ENCODE measurements at places on chromosomes 12 and 14.

DNA sequence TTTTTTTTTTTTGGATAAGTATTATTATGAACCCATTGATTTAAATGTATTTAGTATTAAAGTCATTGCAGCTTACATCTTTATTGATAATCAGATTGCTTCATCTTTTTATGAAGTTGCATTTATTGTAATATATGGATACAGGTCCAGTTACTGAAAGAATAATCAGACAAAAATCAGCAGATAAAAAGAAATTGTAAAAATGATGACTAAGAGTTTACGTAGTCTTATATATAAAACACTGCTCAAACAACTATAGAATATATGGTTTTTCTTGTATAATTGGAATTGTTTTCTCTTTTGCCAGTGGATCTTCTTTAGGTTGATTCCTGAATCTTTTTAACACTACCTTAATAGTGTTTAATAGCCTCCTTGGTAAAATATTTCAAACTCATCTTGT lies 378.3 kb downstream of the DUSP6 start:
- H3K4me1 ChIP-seq: no peaks in the 10 kb centered on the region
- H3K4me3 ChIP-seq: no peak overlapping the region
- H3K27me3 ChIP-seq: no peaks in the 10 kb centered on the region
- H3K27ac ChIP-seq: no peak overlapping the region
- no peaks in the 10 kb centered on the region for H3K36me3 ChIP-seq

GRCh38 chr12:96237465-96238077 lies 43.4 kb downstream of the ELK3 start:
- H3K27ac ChIP-seq: peak overlapping the region; percentile 85
- no peaks in the 10 kb centered on the region for H3K27me3 ChIP-seq
- DNase-seq: peak; percentile 98
- H3K4me1 ChIP-seq: peaks cover 28% of the 10 kb centered on the region
- no peak overlapping the region for H3K4me3 ChIP-seq

DNA sequence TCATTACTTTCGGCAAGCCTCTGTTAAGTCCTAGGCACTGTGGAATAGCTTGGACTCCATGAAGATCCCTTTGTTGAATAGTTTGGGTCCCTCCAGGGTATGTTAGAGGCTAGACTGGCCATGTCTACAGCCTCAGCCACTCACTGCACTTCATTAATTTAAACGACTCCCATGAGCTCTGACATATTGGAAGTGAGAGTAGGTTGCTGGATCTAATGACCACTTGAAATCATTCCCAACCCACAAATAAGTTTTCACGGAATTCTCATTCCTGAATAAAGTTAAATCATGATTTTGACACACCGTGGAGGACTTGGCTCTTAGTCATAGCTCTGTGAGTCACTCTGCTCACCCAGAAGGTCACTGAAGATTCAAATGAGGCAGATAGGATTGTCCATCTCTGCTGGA lies 21.4 kb upstream of the APPL2 start:
- H3K27ac ChIP-seq: no peak overlapping the region
- peak; percentile 56 for DNase-seq
- no peaks in the 10 kb centered on the region for H3K4me1 ChIP-seq
- H3K4me3 ChIP-seq: no peak overlapping the region

- no peaks in the 10 kb centered on the region for H3K4me1 ChIP-seq
- DNase-seq: no peak
- H3K36me3 ChIP-seq: peaks cover 40% of the 10 kb centered on the region
- H3K27ac ChIP-seq: no peak overlapping the region
- H3K27me3 ChIP-seq: no peaks in the 10 kb centered on the region
- H3K4me3 ChIP-seq: no peak overlapping the region
Measured at GRCh38 chr14:34568803-34569202, 29.3 kb upstream of the EAPP start.

DNA sequence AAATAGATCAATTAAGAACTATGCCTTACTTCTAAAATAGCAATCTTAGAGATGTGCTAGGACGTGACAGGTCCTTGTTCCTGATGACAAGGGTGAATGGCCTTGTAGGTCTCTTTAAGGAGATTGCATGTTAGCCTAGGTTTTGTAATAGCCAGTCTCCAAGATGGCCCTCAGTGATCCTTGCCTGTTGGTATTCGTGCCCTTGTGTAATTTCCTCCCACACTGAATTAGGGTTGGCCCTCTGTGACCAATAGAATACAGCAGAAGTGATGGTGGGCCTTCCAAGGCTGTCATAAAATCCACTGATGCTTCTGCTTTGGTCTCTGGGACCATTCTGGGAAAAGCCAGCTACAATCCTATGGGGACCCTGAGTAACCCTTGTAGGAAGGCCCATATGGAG lies 38.2 kb upstream of the SNX6 start:
- no peak overlapping the region for H3K4me3 ChIP-seq
- no peak overlapping the region for H3K27ac ChIP-seq
- no peaks in the 10 kb centered on the region for H3K27me3 ChIP-seq

- H3K4me3 ChIP-seq: no peak overlapping the region
- H3K36me3 ChIP-seq: peaks cover 12% of the 10 kb centered on the region
- H3K27me3 ChIP-seq: no peaks in the 10 kb centered on the region
- H3K4me1 ChIP-seq: peaks cover 4% of the 10 kb centered on the region
- DNase-seq: no peak
Measured at GRCh38 chr12:128808651-128809050, 15.1 kb downstream of the SLC15A4 start.

- no peak overlapping the region for H3K27ac ChIP-seq
- peaks cover 16% of the 10 kb centered on the region for H3K4me1 ChIP-seq
- peak; percentile 88 for DNase-seq
- H3K4me3 ChIP-seq: peak overlapping the region; percentile 49
- peaks cover 10% of the 10 kb centered on the region for H3K36me3 ChIP-seq
Measured at GRCh38 chr12:106245767-106246166, 2.1 kb downstream of the CKAP4 start.

- DNase-seq: peak; percentile 41
- H3K4me3 ChIP-seq: no peak overlapping the region
- H3K4me1 ChIP-seq: peaks cover 4% of the 10 kb centered on the region
- no peaks in the 10 kb centered on the region for H3K36me3 ChIP-seq
- no peak overlapping the region for H3K27ac ChIP-seq
- H3K27me3 ChIP-seq: no peaks in the 10 kb centered on the region
Measured at GRCh38 chr12:98417266-98417665, 98.1 kb upstream of the TMPO start.

DNA sequence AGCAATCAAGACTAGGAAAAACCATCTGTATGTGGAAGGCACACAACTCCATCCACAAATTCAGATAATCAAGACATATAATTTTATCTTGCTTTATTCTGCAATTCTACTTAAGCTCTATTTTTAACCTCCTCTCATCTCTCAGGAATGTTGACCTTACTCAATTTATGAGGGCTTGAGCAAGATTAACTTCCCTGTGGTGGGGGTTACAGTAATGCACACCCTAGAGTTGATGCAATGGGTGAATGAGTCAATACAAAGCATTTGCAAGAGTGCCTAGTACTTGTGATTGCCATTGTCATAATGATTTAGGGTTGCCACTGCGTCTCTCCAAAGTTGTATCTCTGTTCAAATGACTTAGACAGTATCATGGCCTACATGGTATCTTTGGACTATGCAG lies 1598.4 kb upstream of the TMEM132C start:
- H3K27me3 ChIP-seq: no peaks in the 10 kb centered on the region
- no peak overlapping the region for H3K27ac ChIP-seq
- H3K4me1 ChIP-seq: no peaks in the 10 kb centered on the region
- H3K4me3 ChIP-seq: no peak overlapping the region
- peak; percentile 70 for DNase-seq
